Thoracic aorta (tissue), 2 donors: ENCODE measurements at places on chromosomes 16 and 17. TPM values are rescaled to one million over a fixed set of nuclear protein-coding genes. Genes with fewer than 3 reads are reported as not detected.
A peak's percentile ranks its signal among the peaks of the same experiment; 100 is the strongest.

GRCh38 chr16:3099732-3100499, 822 bp upstream of the ZSCAN10 start:
- H3K4me1 ChIP-seq, result peaks cover 4% of the 10 kb centered on the region
- peaks cover 5% of the 10 kb centered on the region for H3K27me3 ChIP-seq
- no peak overlapping the region for H3K27ac ChIP-seq
- H3K4me3 ChIP-seq, result peak overlapping the region; percentile 62

DNA sequence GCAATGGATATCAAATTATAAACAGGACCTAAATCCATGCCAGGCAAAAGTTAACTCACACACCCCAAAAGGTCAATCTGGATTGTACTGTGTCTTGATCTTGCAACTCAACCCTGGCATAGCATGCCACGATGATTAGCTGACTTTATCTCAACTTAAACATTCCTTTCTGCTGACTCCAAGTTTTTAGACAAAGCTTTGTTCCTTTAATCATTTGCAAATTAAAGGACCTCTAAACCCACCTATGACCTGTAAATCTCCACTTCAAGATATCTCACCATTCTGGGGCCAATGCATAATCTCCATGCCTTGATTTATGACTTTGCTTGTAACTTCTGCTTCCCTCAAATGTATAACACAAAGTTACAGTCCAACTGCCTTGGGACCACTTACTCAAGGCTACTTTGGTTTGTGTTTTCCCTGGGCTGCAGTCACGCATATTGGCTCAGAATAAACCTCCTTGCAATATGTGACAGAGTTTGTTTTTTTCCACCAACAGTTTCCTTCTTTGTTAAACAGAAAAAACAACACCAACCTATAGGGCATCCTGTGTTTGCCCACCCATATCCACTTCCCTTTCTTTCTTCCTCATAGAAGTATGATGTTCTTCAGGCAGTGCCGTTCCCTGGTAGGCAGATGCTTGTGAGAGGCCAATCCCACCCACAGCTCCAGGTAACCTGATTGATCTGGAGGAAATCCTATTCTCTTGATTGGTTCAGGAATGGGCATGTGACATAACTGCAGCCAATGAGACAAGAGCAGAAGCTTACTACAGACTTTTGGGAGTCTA, 390.6 kb upstream of the ERCC4 start:
- H3K4me1 ChIP-seq, result no peaks in the 10 kb centered on the region
- H3K4me3 ChIP-seq, result no peak overlapping the region
- H3K27me3 ChIP-seq, result no peaks in the 10 kb centered on the region
- H3K36me3 ChIP-seq, result no peaks in the 10 kb centered on the region
- DNase-seq, result no peak
- H3K27ac ChIP-seq, result no peak overlapping the region

DNA sequence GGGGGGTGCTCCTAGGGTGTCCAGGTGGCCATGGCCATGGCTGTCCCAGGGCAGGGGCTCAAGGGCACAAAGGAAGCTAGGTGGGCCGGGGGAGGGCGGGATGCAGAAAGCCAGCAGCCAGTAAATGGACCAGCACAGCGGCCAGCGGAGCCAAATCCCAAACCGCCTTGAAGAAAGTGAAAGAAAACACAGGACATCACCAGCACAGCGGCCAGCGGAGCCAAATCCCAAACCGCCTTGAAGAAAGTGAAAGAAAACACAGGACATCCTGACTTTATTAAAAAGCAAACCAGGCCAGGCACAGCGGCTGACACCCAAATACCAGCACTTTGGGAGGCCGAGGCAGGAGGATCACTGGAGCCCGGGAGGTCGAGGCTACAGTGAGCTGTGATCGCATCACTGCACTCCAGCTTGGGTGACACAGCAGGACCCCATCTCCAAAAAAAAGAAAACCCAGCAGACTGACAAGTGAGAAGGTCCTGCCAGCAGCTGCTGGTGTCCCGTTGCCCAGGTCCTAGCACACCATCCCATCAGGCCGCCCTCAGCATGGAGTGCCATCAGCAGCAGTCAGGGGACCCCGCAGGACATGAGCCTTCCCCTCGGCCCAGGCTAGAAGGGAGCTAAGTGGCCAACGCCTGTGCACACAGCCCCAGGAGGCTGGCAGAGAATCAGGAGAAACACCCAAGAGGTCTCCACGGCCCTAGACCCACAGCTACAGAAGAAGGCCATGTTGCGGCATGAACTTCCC, 17.0 kb downstream of the SLC38A10 start:
- no peak for DNase-seq
- no peak overlapping the region for H3K4me3 ChIP-seq
- no peaks in the 10 kb centered on the region for H3K4me1 ChIP-seq
- H3K36me3 ChIP-seq, result peaks cover 48% of the 10 kb centered on the region

GRCh38 chr17:74085434-74085833, 118.0 kb upstream of the RPL38 start:
- no peaks in the 10 kb centered on the region for H3K36me3 ChIP-seq
- H3K27me3 ChIP-seq, result peaks cover 3% of the 10 kb centered on the region
- no peaks in the 10 kb centered on the region for H3K4me1 ChIP-seq
- no peak overlapping the region for H3K27ac ChIP-seq
- no peak for DNase-seq
- H3K4me3 ChIP-seq, result no peak overlapping the region

The LGALS9B gene
- total RNA-seq, result 1.7 TPM

The ARL5C gene
- total RNA-seq, result not detected
